ENCODE measurements at places on chromosomes 4 and X.

DNA sequence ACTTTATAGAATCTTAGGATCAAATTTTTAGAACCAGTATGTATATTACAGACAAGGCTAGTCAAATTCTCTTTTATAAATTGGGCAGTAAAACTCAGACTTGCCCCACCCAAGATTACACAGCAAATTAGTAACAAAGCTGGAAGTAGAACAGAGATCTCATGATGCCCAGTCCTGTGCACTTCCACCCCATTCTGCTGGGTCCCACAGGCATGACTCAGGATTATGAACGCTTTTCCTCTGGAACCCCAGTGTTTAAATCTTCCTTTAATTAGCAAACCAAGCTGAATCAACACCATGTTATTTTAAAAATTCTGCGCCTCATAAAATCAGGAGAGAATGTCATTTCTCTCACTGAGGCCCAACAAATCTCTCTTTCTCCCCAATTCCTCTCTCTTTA is 1.5 kb upstream of the IL13RA2 start:
- DNase-seq = no peak

DNA sequence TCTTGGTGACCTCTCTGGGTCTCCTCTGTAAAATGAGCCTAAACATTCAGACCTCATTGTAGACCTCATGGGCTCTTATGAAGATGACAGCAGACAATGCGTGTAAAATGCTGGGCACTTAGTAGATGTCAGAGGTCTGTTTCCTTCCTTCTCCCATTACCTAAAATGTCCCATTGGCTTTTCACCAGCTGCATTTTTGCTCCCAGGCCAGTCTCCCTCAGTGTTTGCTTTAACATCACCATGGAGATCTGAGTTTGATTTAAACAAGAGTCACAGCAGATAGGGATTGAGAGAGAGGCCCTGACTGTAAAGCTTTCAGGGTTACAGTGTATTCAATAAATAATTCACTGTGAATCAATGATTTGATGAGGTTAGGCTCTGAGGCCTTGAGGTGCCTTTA is 24.3 kb downstream of the PSAPL1 start:
- DNase-seq = no peak

- DNase-seq = no peak
Measured at GRCh38 chr4:165088366-165088765, 24.3 kb downstream of the TMEM192 start.

DNA sequence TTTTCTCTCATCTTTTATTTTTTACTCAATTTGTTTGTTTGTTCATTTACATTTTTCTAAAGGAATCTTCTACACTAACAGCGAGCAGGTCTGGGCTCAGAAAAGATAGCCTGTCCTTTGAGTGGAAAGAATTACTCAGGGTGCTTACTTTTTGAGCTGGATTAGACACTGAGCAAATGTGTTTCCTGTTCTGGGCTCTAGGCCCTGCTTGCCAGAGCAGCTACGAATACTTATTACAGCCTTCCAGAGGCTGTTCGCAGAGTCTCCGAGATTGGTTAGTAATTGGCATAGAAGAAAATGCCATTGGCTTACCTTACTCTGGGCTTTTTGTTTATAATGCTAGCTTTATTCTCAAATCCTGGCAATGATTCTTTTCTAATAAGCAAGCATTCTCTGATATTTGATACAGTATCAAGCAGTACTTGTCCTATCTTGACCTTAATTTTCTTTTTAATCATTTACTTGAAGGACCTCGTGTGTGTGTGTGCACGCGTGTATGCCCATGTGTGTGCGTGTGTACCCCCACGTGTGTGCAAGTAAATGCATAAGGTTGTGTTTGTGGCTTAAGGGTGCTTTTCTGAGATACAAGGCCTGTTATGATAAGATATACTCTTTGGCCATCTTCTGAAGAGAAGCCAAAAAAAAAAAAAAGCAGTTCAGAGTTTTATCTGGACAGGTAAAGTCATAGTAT is 76.2 kb upstream of the GRXCR1 start:
- no peak for DNase-seq

DNA sequence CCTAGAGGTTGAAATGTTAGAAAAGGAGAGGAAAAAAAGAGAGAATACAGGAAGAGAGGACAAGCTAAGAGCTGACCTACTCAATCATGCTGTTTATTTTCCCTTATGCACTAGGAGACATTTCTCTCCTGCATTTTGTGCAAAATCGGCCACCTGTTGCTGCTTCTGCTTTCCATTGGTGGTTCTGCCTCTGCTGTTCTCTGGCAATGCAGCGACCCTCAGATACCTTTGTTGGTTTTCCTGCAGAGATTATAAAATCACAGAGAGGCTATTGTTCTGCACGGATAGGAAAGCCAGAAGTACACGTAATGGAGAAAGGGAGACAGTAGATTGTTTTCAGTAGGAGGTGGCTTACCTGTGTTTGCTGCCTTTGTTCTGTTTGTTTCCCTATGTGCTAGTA is 108.9 kb downstream of the UNC5C start:
- DNase-seq = no peak

DNA sequence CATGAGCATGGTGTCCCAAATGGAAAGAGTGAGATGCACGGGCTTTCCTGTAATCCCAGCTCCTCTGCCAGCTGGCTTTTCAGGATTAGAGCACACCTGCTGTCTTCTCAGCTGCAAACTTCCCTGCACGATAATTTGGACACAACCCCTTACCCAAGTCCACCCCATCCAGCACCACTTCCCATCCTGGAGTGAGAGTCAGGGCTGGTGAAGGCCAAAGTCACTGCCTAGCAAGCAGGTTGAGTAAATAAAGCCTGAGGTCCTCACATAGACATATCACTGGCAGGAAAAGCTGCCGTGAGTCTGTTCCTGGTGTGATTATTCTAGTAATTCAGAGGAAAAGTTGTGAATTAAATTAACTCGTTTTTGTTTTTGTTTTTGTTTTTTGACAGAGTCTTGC is 113.9 kb upstream of the MBNL3 start:
- no peak for DNase-seq

- DNase-seq = no peak
Measured at GRCh38 chr4:17426222-17426621, 85.7 kb downstream of the QDPR start.

GRCh38 chr4:6270636-6271121 is 1.0 kb downstream of the WFS1 start:
- no peak for DNase-seq

GRCh38 chr4:138111462-138112000 is 130.6 kb downstream of the SLC7A11 start:
- DNase-seq = no peak

DNA sequence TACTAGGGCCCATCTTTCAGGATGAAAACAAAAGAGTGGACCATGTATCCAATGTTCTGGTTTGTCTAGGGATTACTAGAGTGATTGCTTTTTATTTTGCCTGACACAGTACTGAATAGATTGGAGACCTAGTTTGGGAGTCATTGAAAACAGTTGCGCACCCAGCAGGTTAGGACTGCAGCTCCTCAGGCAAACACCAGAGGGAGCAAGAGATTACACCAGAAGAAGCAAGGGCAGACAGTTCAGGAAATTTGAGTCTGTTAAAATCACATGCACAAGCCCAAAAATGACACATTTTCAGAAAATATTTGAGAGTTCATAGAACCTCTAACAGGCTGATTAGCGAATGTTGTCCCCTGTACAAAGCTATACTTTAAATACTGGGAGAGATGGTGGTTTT is 55.6 kb downstream of the CYLC1 start:
- no peak for DNase-seq

GRCh38 chr4:112916868-112917267 is 132.6 kb upstream of the ANK2 start:
- no peak for DNase-seq

GRCh38 chrX:38985375-38985774 is 184.1 kb downstream of the MID1IP1 start:
- DNase-seq = no peak

DNA sequence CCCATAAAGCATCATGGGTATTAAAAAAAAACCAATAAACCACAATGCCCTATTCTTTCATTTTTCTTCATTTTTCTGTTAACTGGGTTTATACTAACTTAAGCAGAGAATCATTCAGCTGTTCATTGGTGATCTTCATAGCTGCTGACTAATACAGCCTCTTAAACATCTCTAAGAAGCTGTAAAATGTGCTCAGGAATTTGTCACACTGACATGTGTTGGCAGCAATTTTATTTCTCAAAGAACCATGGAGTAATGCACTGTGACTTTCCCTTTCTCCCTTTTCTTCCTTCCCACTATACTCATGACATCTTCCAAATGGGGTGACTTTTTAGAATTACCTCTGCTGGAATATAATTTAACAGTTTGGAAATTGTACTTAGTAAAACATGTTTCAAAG is 315.4 kb downstream of the ANTXR2 start:
- DNase-seq = no peak

DNA sequence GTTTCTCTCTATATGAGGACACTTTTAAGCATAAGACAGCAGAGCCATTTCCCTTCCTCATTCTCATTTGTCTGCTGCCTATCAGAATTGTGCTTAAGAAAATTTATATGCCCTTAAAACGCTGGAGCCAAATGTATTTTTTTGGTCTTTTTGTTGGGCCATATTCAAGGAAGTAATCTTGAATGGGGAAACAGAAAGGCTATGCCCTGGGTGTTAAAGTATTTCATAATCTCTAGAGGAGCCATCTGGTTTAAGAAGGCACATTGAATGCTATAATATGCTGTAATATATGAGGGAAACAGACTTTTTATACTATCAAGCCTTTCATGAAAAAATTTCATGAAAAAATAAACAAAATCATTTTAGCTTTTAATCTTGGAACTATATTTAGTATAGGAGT is 4.3 kb downstream of the DMD start:
- no peak for DNase-seq

DNA sequence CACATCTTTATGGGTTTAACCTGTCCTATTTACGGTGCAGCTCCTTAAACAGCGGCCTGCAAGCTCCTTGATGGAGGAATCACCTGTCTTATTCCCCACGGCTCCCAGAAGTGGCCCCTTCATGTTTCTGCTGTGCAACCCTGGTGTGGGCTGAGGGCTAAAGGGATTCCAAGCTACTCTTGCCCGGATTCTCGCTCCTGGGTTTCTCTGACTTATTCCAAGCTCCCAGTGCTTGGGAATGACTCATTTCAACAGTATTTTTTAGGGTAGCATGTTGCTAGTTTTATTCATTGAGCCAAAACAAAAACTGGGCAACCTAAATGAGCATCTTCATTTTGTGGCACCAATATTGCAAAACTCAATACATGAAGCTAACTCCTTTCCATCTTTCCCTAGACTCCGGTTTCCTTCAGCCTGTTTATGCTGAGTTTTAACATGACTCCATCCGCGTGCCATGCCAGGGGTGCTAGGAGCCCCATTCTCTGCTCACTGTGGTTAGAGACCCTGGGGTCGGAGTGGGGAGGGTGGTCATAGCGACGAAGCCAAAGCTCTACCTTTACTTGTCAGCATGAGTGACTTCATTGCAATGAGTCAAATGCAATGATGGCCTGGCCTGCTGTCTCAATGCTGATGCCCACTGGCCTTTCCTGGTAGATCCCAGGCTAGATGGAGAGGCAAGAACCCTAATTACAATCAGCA is 349.7 kb downstream of the NR3C2 start:
- DNase-seq = no peak

- no peak for DNase-seq
Measured at GRCh38 chr4:133058701-133059100, 90.4 kb upstream of the PCDH10 start.

GRCh38 chr4:18405054-18405453 is 383.5 kb upstream of the LCORL start:
- no peak for DNase-seq

GRCh38 chrX:67720344-67720743 is 176.5 kb downstream of the AR start:
- no peak for DNase-seq

- DNase-seq = no peak
Measured at GRCh38 chr4:102799816-102800215, 27.5 kb downstream of the UBE2D3 start.

GRCh38 chr4:99617374-99617773 is 40.3 kb downstream of the C4orf54 start:
- no peak for DNase-seq

DNA sequence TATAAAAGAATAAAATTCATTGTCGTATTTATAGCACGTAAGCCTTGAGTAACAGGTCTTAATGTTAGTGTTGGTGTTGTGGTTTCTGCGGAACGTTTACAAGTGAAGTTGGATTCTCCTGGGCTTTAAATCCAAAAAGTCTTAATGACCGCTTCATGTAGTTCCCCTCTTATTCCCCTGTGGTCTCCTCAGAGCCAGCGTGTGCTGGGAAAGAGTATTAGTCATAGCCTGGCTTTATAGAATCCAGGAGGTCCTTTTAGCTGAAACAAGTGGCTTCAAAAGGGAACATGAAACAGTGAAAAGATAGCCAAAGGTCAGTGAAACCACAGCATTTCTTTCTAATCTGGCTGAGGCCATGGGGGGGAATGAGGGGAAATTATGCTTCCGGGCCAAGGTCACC is 79.1 kb downstream of the CLCN4 start:
- DNase-seq = no peak

DNA sequence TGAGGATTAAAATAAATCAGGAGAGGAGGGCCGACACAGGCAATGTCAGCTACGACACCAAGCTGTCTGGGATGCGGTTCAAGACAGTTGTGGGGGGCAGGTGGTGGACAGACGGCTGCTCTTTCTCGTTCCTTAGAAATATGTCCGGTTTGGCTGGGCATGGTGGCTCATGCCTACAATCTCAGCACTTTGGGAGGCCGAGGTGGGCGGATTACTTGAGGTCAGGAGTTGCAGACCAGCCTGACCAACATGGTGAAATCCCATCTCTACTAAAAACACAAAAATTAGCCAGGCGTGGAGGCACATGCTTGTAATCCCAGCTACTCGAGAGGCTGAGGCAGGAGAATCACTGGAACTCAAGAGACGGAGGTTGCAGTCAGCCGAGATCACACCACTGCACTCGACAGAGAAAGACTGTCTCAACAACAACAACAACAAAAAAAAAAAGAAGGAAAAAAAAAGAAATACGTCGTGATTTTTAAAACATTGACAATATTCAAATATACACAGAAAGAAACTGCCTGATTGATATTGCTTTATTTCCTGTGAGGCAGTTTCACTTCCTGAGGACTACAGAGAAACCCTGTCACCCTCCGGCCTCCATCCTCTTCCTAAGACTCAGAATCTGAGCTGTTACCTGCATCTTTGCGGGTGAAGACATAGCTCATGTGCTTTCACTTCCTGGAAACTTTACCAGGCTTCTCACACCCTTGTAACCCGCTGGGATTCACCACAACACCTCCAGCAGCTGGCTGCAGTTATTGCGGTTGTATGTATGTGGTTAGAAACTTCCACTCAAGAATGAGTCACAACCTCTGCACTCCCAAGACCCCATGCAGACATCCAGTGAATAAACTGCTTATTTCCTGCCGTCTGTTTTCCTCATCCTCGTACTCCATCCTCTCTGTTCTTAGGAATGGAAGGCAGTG is 63.8 kb upstream of the STS start:
- DNase-seq = peak; percentile 45

GRCh38 chrX:51496501-51497291 is at the start of gene NUDT11:
TSS of gene NUDT11 (minus strand) at chrX:51496592. CDS start at chrX:51496444, 148 bp downstream.
- DNase-seq = no peak
